Activated T-cell treated with anti-CD3 and anti-CD28 coated beads, Interleukin-2, amount 50 U/mL, for 72 hours (primary cell): ENCODE measurements at places on chromosomes 1 and 21. TPM values are rescaled to one million over a fixed set of nuclear protein-coding genes. Genes with fewer than 3 reads are reported as not detected.

The S1PR1 gene
- total RNA-seq, result 135 TPM

The MEX3A gene
- total RNA-seq, result 0.97 TPM

The LRRC8C gene
- total RNA-seq, result 36.7 TPM

The SCYL3 gene
- total RNA-seq, result 19.1 TPM

The AXDND1 gene
- total RNA-seq, result 0.44 TPM

DNA sequence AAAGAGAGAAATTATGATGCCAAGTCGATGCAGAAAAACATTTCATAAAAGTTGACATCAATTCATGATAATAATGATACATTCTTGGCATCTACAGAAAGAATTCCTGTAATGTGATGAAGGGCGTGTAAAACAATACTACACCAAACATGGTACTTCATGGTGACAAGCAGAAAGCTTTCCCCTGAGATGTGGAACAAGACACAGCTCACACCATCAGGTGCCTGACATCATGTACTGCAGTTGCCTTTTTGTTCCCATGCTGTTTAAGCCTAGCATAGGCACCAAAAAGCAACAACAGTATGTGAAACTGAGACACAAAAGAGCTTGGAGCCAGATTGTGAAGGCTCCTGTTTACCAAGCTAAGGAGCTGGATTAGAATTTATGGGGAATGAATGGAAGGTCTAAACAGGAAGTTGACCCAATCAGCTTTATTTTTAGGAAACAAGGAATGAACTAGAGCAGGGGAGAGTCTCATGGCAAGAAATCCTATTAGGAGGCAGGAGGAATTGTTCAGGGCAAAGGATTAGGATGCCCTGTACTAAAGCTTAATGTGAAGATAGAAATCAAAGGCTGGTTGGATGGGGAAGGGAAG is 67.2 kb downstream of the SYDE2 start:
- DNase-seq, result no peak

DNA sequence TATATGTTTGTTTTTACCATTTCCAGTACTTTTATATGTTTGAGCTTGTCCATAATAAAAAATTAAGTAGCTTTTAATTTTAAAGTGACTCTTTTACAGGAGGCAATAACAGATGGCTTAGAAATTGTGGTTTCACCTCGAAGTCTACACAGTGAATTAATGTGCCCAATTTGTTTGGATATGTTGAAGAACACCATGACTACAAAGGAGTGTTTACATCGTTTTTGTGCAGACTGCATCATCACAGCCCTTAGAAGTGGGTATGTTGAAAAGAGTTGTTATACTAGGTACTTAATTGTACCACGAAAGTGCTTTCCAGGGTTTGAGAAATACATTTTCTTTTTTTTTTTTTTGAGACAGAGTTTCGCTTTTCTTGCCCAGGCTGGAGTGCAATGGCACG is 46.1 kb downstream of the RNF2 start:
- DNase-seq, result no peak

- no peak for DNase-seq
Observed at GRCh38 chr1:171780583-171781175, 781 bp upstream of the METTL13 start.

- DNase-seq, result no peak
Observed at GRCh38 chr1:116107371-116107770, 3.8 kb upstream of the MAB21L3 start.

GRCh38 chr1:217026531-217026930 is 303.3 kb upstream of the ESRRG start:
- no peak for DNase-seq

DNA sequence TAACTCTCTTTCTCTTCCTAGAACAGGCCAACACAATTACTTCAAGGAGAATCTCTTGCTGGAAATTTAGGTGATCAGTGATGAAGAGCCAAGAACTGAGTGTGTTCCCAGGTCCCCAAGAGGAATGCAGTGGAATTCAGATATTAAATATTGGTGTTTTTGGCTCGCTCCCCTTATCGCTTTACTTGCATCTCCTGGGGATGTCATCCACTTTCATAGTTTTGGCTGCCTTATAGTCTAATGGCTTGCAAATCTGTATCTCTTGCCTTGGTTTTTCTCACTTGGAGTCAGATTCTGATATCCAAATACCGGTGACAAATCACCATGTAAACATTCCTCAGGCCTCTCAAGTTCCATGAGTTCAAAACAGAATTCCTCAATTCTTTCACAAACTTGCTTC is 151.0 kb upstream of the C1orf87 start:
- no peak for DNase-seq

- DNase-seq, result no peak
Observed at GRCh38 chr1:230009611-230010313, 57.3 kb upstream of the GALNT2 start.

DNA sequence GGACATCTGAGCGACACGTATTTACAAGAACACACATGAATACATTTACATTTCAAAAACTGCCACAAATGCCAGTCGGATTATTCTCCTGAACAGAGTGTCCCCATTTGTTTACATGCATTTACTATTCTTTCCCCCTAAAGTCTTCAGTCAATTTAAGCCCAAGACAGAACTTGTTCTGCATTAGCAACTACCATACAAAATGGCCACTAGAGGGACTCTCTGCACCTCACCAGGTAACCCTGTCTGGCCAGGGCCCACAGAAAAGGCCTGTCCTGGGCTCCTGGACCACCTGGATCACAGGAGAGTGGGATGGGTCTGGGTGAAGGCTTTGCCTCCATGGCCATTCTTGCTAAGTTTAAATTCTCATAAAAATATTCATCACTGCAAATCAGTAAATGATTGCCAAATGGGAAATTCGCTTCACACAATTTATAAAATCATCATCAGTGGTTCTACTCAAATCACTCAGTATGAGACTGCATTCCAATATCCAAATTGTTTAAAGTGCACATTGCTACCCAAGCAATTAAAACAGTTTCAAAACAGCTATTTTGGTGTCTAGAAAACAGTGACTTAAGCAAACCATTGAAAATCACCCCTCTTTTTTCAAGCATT is 12.5 kb upstream of the GUCA2A start:
- DNase-seq, result no peak

- DNase-seq, result no peak
Observed at GRCh38 chr1:40653851-40654537, 11.5 kb downstream of the RIMS3 start.

GRCh38 chr1:196733091-196733970 is 41.3 kb upstream of the CFHR3 start:
- DNase-seq, result no peak

GRCh38 chr1:207911856-207912760 is 1.2 kb upstream of the CD34 start:
- no peak for DNase-seq

DNA sequence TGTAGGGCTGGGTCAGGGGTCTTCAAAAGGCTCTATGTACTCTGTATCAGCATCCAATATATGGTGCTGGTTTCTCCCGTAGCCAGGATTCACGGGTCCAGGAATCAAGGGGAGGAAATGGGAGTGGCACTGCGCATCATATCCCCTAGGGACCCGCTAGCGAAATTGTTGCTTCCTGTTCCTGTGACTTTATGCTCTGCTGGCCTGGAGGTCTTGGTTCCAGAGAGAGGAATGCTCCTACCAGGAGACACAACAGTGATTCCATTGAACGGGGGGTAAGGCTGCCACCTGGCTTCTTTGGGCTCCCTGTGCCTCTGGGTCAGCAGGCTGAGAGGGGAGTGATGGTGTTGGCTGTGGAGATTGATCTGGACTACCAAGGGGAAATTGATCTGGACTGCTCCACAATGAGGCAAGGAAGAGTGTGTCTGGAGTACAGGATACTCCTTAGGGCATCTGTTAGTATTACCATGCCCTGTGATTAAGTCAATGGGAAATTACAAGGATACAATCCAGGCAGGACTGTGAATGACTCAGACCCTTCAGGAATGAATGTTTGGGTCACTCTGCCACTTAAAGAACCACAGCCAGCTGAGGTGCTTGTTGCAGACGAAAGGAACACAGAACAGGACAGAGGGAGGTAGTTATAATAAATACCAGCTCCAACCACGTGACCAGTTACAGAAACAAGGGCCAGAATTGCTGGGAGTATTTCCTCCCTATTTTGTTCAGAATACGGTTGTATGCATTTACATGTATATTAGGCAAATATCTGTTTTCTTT is 10.2 kb downstream of the SPSB1 start:
- no peak for DNase-seq

DNA sequence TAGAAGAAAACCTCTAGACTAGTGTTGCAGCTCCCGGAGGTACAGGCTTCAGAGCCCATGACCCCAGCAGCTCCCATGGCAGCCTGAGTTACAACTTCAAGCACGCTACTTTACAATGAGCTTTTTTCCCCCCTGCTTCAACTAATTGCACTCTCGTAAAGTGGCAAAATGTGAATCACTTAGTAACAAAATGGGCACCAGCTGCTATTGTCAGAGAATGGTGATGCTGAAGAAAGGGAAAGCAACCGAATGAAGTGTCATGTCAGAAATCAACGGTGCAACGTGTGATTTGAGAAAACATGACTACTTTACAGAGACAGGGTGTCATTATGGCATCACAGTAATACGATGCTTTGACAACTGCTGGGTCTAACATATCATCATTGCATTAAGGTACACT is 40.5 kb downstream of the ESRRG start:
- DNase-seq, result no peak

DNA sequence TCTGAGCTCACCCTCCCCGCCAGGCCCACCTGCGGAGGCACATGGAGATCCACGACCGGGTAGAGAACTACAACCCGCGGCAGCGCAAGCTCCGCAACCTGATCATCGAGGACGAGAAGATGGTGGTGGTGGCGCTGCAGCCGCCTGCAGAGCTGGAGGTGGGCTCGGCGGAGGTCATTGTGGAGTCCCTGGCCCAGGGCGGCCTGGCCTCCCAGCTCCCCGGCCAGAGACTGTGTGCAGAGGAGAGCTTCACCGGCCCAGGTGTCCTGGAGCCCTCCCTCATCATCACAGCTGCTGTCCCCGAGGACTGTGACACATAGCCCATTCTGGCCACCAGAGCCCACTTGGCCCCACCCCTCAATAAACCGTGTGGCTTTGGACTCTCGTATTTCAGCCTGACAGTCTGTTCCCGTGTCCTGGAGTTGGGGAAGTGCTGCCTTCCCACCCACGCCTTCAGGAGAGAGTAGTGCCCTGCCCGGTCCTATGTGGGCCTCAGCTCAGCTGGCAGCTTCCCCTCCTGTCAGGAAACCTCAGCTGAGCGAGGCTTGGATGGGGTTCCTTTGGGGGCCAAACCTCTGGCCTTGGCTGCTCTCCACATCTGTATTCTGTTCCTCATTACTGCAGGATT is 9.2 kb downstream of the ZBTB48 start:
- no peak for DNase-seq

GRCh38 chr1:14841951-14842350 is 243.5 kb downstream of the KAZN start:
- no peak for DNase-seq

GRCh38 chr1:3440300-3440681 is 14.2 kb upstream of the ARHGEF16 start:
- DNase-seq, result no peak

- no peak for DNase-seq
Observed at GRCh38 chr1:75482951-75483350, 128.0 kb downstream of the SLC44A5 start.

DNA sequence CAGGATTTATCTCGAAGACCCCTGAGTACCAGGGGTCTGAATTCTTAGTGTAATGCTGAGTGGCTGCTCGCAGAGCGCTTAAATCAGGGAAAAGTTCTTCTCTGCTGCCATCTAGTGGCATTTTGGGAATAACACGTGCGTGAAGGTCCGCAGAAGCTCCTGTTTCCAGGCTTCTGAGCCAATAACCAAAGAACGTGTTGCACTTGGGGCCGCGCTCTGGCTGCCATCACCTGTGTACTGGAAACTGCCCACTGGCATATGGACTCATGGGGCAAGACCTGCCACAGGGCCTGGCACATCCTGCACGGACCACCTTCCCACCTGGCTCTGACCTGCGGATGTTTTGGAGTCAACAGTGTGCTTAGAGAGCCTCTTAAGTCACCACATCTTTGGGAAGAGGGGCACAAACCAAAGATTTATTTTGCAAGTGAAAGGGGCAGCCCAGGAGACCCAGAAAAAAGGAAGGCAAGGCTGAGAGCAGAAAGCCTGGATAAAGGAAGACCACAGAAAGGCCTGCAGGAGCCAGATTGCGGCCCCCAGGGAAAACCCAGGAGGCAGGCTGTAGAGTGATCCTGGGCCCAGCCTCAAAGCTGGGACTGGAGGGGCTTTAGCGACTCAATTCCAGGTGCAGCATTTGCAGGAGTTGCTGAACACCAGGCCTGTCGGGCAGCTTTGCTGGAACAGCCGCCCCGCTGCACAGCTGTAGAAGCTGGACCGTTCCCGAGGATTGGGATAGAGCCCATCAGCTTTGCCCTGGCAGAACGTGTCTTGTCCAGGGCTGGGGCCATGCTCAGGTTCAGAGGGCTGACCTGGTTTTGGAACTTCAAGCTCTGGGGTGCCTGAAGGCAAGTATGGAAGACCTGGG is 13.0 kb downstream of the CHIT1 start:
- DNase-seq, result peak; percentile 48

DNA sequence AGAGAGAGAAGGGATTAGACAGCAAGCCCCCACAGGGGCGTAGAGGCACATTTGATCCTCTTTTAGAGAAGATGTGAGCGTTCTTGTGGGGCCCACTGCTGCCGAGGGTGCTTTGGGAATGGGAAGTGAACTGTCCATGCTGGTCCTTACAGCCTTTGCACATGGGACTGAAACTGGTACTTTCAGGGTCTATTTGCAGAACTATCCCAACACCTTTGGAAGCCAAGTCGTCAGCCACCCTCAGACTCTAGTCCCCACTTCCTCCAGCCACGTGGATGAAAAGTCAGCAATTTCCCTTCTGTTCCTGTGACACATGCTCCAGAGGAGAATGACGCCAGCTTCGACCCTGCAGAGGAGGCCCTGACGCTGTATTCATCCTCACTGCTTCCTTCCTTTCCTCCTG is 2.6 kb upstream of the RAB7B start:
- no peak for DNase-seq

DNA sequence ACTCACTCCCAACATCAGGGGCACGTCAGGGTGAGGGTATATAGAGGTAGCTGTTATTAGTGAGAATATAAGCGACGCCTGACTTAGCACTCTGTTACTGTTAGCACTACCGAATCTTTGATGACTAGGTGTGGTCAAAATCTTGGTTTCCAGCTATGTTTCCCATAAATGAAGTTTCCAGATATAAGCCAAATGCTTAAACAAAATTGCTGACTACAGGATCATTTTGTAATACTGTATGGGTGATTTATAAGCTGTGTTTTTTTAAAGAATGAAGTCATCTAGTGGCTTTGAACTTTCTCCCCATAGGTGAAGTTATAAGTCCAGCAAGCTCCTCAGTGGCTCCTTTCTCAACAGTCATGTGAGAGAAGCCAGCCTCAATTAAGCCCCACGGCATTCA is 23.7 kb downstream of the KCNJ15 start:
- DNase-seq, result no peak

- DNase-seq, result no peak
Observed at GRCh38 chr1:7526196-7526866, 244.8 kb upstream of the VAMP3 start.
